Naive thymus-derived CD8-positive, alpha-beta T cell (primary cell): ENCODE measurements at places on chromosomes 5 and 9. TPM values are rescaled to one million over a fixed set of nuclear protein-coding genes. Genes with fewer than 3 reads are reported as not detected.

- H3K36me3 ChIP-seq = peaks cover under 1% of the 10 kb centered on the region
- no peak overlapping the region for H3K27ac ChIP-seq
- H3K4me3 ChIP-seq = no peak overlapping the region
- H3K27me3 ChIP-seq = peaks cover 41% of the 10 kb centered on the region
These were observed 3.9 kb upstream of the NFIB start for GRCh38 chr9:14317667-14318320.

Gene CTXN3
- total RNA-seq = not detected

Gene TMEM252
- total RNA-seq = not detected

GRCh38 chr9:105021917-105022316, 94.0 kb upstream of the ABCA1 start:
- H3K27me3 ChIP-seq = peaks cover 1% of the 10 kb centered on the region
- no peak overlapping the region for H3K27ac ChIP-seq
- H3K36me3 ChIP-seq = no peaks in the 10 kb centered on the region
- no peak overlapping the region for H3K4me3 ChIP-seq

- H3K27ac ChIP-seq = no peak overlapping the region
- no peaks in the 10 kb centered on the region for H3K27me3 ChIP-seq
- no peaks in the 10 kb centered on the region for H3K36me3 ChIP-seq
- H3K4me3 ChIP-seq = no peak overlapping the region
These were observed 266.5 kb upstream of the ADAMTS16 start for GRCh38 chr5:4873652-4874051.

Gene MYO10
- not detected for total RNA-seq

- H3K27me3 ChIP-seq = no peaks in the 10 kb centered on the region
- no peak overlapping the region for H3K4me3 ChIP-seq
- H3K4me1 ChIP-seq = peaks cover 8% of the 10 kb centered on the region
- H3K36me3 ChIP-seq = peaks cover 68% of the 10 kb centered on the region
These were observed 17.5 kb upstream of the INSYN2B start for GRCh38 chr5:169997798-169998197.

GRCh38 chr9:94864196-94864595, 137.7 kb downstream of the AOPEP start:
- H3K27ac ChIP-seq = no peak overlapping the region
- H3K27me3 ChIP-seq = no peaks in the 10 kb centered on the region
- no peak overlapping the region for H3K4me3 ChIP-seq

DNA sequence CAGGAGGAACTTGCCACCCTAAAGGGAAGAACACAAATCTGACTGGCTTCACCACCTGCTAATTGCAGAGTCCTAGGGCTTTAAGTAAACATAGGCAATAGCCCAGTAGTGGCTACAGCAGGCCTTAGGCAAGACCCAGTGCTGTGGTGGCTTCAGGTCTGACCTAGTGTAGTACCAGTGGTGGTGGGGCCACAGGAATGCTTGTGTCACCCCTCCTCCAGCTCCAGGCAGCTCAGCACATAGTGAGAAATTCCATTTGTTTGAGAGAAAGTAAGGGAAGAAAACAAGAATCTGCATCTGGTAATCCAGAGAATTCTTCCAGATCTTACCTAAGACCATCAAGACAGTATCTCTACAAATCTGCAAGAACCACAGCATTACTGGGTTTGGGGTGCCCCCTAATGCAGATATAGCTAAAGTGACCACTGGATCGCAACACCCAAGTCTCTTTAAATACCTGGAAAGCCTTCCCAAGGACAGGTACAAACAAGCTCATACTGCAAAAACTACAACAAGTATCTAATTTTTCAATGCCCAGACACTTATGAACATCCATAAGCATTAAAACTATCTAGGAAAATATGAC, 102.6 kb upstream of the TRPM3 start:
- DNase-seq = no peak
- no peaks in the 10 kb centered on the region for H3K36me3 ChIP-seq
- no peak overlapping the region for H3K4me3 ChIP-seq
- H3K4me1 ChIP-seq = no peaks in the 10 kb centered on the region
- H3K27ac ChIP-seq = no peak overlapping the region

Gene TRIM7
- 3.7 TPM for total RNA-seq

Gene KCTD16
- total RNA-seq = 0.27 TPM

GRCh38 chr5:13735691-13736090, 208.8 kb downstream of the DNAH5 start:
- H3K36me3 ChIP-seq = no peaks in the 10 kb centered on the region
- H3K27ac ChIP-seq = no peak overlapping the region
- H3K4me1 ChIP-seq = no peaks in the 10 kb centered on the region
- no peak overlapping the region for H3K4me3 ChIP-seq
- DNase-seq = no peak

DNA sequence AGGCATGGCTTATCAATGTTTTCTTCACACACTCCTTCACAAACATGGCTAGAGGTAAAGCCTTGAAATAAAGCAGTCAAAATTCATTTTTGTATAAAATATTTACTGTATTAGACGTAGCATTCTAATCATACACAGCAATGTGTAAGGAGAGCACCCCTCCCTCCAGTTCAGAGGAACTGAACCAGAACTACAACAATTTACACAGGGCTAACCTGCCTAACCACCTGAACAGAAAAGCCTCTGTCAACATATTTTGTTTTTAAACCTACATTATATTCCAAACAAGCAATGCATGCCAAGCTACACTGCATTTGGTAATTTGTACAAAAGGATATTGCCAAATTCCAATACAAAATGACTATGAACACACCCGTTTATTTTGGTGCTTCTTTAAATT, 41.6 kb downstream of the MLLT3 start:
- no peak for DNase-seq
- H3K27me3 ChIP-seq = no peaks in the 10 kb centered on the region
- peaks cover 82% of the 10 kb centered on the region for H3K4me1 ChIP-seq
- H3K27ac ChIP-seq = no peak overlapping the region
- peaks cover 25% of the 10 kb centered on the region for H3K36me3 ChIP-seq

Gene NTRK2
- not detected for total RNA-seq

DNA sequence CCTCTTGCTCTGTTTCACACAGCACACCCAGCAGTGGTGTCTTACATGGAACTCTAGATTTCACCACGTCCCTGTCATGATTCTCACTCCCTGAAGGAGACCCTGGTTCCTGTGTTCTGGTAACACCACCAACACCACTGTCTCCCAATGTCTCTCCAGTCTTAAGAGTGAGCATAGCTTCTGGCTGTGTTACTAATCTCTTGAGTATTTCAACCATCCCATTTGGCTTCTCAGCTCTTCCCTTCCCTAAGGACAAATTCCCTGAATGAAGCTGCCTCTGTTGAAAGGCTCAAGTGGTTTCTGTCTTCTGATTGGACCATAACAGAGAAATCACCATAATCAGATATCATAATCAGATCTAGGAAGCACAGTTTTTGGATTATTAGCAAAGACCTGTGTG, 311.8 kb downstream of the DNAH5 start:
- H3K27me3 ChIP-seq = no peaks in the 10 kb centered on the region
- no peaks in the 10 kb centered on the region for H3K36me3 ChIP-seq
- DNase-seq = no peak
- H3K4me3 ChIP-seq = no peak overlapping the region

Gene LRRC19
- total RNA-seq = not detected

DNA sequence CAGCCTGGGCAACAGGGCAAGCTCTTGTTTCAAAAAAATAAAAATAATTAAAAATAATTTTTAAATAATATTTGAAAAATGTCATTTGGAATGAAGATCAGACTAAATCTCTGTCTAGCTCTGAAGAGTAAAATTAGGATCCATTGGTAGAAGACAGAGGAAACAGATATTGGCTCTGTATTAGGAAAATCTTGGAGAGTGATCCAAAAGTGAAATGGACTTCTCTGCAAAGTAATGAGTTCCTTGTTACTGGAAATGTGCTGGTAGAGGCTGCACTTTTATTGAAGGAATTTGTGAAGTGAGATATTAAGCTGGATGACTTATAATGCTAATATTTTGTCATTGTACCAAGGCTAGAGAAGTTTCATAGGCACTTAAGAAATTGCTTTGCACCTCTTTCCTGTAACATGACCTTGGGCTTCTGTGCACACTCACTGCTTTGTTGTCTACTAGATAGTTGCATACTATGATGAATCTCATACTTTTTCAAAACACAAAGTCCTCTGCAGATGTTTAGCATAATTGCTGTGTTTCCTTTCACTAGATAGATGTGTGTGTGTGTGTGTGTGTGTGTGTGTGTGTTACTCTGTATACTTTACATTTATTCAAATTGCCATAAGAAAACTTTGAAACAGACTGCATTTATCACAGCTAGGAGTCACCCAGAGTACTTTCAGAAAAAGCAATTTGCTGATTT, 13.1 kb downstream of the THBS4 start:
- H3K4me3 ChIP-seq = no peak overlapping the region
- no peak for DNase-seq
- no peak overlapping the region for H3K27ac ChIP-seq
- H3K4me1 ChIP-seq = no peaks in the 10 kb centered on the region
- peaks cover under 1% of the 10 kb centered on the region for H3K36me3 ChIP-seq

Gene MCIDAS
- total RNA-seq = not detected

DNA sequence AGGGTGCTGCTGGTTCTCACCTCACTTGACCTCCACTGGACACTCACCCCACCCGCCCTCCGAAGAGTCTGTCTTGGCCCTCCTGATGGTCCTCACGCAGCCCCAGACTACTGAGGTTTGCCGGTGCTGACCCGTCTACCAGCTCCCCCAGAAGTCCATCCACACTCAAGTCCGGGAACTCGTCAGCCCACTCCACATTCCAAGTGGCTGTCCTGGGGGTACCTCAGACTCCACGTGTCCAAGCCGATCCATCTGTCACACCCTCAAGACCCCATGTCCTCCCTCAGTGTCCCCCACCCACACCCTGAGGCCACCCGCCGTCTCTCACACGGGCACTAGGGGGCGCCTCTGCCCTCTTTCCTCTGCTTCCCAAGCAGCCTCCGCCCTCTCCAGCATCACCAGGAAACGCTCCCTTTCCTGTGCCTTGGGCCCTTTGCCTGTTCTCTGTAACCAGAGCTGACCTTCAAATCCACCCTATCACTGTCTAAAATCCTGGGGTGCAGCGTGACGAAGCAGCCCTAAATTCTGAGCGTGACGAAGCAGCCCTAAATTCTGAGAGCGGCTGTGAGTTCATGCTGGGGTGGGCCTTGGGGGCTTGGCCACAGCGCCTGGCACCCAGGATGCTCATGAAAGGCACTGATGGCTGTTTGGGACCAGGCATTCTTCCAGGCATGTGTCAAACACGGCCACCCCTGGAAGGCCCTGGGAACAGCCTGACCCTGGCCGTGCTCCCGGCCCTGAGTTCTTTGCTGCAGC, 95.7 kb downstream of the KCNT1 start:
- H3K4me3 ChIP-seq = no peak overlapping the region
- H3K36me3 ChIP-seq = no peaks in the 10 kb centered on the region
- no peak overlapping the region for H3K27ac ChIP-seq
- H3K27me3 ChIP-seq = peaks cover 11% of the 10 kb centered on the region

GRCh38 chr5:136018814-136019783, 9.7 kb upstream of the TGFBI start:
- H3K36me3 ChIP-seq = no peaks in the 10 kb centered on the region
- DNase-seq = no peak
- H3K4me3 ChIP-seq = no peak overlapping the region
- no peaks in the 10 kb centered on the region for H3K4me1 ChIP-seq
- H3K27ac ChIP-seq = no peak overlapping the region

- no peaks in the 10 kb centered on the region for H3K27me3 ChIP-seq
- H3K36me3 ChIP-seq = peaks cover 6% of the 10 kb centered on the region
- no peak overlapping the region for H3K27ac ChIP-seq
- no peaks in the 10 kb centered on the region for H3K4me1 ChIP-seq
- DNase-seq = no peak
- H3K4me3 ChIP-seq = no peak overlapping the region
These were observed 198.6 kb upstream of the HMHB1 start for GRCh38 chr5:143613329-143613728.

GRCh38 chr5:27008604-27009539, 29.5 kb downstream of the CDH9 start:
- peaks cover 1% of the 10 kb centered on the region for H3K4me1 ChIP-seq
- no peaks in the 10 kb centered on the region for H3K27me3 ChIP-seq
- no peaks in the 10 kb centered on the region for H3K36me3 ChIP-seq
- no peak overlapping the region for H3K4me3 ChIP-seq
- DNase-seq = no peak

DNA sequence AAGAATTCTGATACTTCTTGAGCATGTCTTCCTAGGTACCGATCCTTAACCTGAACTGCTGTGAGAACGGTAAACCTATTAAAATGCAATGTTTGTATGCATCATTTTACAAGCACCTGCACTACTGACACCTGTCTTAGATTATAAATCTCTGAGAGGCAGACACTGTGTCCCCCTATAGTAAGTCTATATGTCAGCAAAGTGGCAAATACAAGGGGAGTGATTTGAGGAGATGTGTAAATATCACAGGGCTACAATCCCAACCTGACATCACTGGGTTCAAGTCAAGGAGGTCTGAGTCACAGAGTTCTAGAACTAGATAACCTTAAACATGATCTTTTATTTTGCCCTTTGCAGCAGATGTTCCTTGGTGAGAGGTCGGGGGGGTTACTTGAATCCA, 64.1 kb downstream of the ANKH start:
- peaks cover 7% of the 10 kb centered on the region for H3K36me3 ChIP-seq
- H3K27ac ChIP-seq = no peak overlapping the region
- H3K4me1 ChIP-seq = peaks cover 54% of the 10 kb centered on the region
- no peak overlapping the region for H3K4me3 ChIP-seq

DNA sequence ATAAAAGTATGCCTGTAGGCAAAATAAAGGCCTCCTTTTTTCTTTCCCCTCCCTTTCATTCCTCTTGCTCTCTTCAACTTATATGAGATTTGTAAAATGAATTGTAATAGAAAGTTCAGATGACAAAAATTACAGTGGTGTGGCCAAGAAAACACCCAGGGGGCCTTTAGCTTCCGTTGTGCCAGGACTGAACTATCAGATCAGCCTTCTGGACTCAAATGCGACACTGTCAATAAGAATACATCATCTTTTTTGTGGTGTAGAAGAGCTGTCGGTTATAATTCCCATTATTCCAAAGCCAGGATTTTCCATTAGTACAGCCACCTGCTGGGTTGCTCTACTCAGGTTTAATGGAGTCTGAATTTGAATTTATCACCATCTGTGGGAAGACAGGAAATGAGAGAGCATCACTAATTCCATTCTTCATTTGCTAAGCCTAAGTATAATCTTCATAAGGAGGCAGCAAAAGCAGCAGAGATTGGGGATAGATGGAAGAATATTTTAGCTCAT, 443.4 kb downstream of the ANXA1 start:
- H3K27ac ChIP-seq = no peak overlapping the region
- H3K4me1 ChIP-seq = no peaks in the 10 kb centered on the region
- no peak for DNase-seq

Gene SPINK6
- not detected for total RNA-seq
